ENCODE measurements at places on chromosomes 4 and X. TPM values are rescaled to one million over a fixed set of nuclear protein-coding genes. Genes with fewer than 3 reads are reported as not detected.

The RAP1GDS1 gene
- 62.0 TPM for total RNA-seq

The SAGE1 gene
- total RNA-seq = not detected

DNA sequence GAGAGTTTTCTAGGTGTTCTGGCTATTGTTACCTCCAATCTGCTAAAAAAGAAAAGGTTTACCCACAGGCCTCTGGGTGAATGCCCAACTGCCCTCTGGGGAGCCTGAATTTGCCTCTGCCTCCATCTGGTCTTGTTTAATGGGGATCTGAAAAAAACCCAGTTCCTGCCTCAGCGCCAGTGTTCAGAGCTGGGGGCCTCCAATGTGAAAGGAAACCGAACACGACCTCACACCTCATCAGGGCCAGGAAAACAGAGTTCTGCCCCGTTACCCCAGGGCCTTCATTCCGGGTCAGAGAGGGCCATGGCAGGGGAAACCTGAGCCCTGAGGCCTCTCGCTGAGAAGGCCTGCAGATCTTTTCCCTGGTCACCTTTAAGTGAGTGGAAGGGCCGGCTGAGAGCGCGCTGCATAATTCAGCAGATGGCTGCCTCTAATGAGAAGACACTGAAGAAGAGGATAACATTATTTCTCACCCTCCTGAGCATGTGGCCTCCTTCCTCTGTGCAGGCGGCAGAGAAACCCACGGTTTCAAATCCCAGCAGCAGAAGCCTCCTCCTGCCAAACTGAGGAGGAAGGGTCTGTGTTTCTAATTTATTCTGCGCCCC is 6.8 kb downstream of the SEPTIN6 start:
- no peak overlapping the region for H3K27ac ChIP-seq
- no peaks in the 10 kb centered on the region for H3K36me3 ChIP-seq
- H3K27me3 ChIP-seq = no peaks in the 10 kb centered on the region
- DNase-seq = no peak
- no peak overlapping the region for H3K4me3 ChIP-seq
- H3K4me1 ChIP-seq = no peaks in the 10 kb centered on the region

DNA sequence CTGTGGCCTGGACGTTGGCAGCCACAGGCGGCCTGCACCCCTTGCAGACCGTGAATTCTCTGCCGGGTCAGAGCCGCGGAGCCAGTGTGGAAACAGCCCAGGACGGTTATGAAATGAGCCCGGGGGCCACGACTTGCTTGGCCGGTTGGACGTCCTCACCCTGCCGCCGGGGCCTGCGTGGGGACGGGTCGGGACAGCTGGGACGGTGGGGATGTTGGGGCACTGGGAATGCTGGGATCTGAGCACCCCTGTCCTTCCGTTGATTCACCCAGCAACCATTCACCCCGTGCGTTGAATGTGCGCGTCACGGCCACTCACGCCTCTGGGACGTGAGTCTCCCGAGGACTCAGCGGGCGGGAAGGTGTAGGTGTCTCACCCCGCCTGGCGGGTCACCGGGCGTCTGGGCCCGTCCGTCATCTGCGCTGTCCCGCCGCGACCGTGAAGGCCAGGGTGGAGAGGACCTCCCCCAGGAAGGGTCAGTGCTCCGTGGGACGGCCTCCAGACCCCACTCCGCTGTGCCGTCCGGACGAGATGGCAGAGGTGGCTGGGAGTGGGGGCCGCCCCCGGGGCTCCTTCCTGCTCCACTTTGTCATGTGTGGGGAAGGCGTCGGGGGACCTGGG is 4.5 kb upstream of the PLCXD1 start:
- peak overlapping the region; percentile 11 for H3K27ac ChIP-seq
- peak; percentile 38 for DNase-seq
- H3K4me3 ChIP-seq = peak overlapping the region; percentile 51
- no peaks in the 10 kb centered on the region for H3K27me3 ChIP-seq
- H3K36me3 ChIP-seq = no peaks in the 10 kb centered on the region
